ENCODE measurements at places on chromosomes 11 and 22.

GRCh38 chr11:69219991-69220390 is 64.3 kb downstream of the SMIM38 start:
- DNase-seq = no peak

DNA sequence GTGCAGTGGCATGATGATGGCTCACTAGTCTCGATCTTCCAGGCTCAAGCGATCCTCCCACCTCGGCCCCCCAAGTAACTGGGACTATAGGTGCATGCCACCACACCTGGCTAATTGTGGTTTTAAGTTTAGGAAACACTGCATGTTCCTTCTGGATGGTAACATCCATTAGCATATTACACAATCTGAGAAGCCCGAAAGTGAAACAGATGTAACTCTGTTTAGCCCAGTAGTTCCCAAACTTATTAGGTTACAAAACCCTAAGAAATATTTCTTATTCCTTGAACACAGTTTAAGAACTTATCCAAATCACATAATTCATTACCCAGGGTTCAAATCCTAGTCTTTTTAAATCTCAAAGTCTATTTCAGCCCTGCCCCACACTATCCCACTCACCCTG is 28.3 kb downstream of the POLDIP3 start:
- no peak for DNase-seq

GRCh38 chr22:28297504-28297903 is 378.4 kb upstream of the PITPNB start:
- no peak for DNase-seq

DNA sequence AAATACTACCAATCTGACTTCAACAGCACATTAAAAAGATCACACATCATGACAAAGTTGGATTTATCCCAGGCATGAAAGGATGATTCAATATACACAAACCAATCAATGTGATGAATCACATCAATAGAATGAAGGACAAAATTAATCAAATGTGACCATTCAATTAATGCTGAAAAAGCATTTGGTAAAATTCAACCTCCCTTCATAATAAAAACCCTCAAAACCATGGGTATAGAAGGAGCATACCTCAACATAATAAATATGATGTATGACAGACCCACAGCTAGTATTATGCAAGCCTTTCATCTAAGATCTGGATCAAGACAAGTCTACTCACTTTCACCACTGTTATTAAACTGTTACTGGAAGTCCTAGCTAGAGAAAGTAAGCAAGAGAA is 921.7 kb upstream of the RAG2 start:
- no peak for DNase-seq

GRCh38 chr11:88341522-88342251 is 4.2 kb upstream of the CTSC start:
- no peak for DNase-seq

DNA sequence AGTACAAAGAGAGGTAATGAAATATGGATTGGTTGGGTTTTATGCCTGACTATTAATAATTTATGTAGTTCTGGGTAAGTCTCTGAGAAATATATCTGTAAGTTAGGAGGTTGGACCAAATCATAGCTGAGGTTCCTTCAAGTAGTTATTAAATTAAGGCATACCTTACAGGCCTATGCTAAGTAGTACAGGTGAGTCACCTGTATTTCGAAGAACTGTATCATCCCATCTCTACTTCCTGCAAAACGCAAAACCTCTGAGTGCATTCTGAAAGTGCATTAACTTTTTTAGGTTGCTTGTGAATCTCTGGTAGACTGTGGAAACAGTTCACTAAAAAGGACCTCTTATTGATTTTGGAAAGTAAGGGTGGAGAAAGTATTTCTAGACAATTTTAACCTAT is 37.1 kb downstream of the APOL5 start:
- no peak for DNase-seq

GRCh38 chr11:13868710-13869397 is 93.7 kb upstream of the SPON1 start:
- no peak for DNase-seq

- peak; percentile 67 for DNase-seq
These were observed 264.0 kb downstream of the ETS1 start for GRCh38 chr11:128323381-128323780.

- no peak for DNase-seq
These were observed 592 bp downstream of the EEF1G start for GRCh38 chr11:62573006-62573591.

- DNase-seq = no peak
These were observed 761 bp downstream of the ZDHHC13 start for GRCh38 chr11:19117760-19118097.

DNA sequence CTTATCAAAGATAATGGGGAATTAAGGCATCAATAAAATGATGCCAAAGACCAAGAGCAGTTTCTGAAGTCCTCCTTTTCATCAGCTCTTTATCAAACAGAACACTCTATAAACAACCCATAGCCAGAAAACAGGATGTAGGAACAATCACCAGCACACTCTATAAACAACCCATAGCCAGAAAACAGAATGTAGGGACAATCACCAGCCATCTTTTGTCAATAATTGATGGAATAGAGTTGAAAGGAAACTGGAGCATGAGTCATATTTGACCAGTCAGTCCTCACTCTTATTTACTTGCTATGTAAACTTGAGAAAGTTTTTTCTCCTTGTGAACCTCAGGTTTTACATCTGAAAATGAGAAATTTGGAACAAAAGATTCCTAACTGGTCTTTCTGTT is 10.0 kb downstream of the MS4A2 start:
- no peak for DNase-seq

DNA sequence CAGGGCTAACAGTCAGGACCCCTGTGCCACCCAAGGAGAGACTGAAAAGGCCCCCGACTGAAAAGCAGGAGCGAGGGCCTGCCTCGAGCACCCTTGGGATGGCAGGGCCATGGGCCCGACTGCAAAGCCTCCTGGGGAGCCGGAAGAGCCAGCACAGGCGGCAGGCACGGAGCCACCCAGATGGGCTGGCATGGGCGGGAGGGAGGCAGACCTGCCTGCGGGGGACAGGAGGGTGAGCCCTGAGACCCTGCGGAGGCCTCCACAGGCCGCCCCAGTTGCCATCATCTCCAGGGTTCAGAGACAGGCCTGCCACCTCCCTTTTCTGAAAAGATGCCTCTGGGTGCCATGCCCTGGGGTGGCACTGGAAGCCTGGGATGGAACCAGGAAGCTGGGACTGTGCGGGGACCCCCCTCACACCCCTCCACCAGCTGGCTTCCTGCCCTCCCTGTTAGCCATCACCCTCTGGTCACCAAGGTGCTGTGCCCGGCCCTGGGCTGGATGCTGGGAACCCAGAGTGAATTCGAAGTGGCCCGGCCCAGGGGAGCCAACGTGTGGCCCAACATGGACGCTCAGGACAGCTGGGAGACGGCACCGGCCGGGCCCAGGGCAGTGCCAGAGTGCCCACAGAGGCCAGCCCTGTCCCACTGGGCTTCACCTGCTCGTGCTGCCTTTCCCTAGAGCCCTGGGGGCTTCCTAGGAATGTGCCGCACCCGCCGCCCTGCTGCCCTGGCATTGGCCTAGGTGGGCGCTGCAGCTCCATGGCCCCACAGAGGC is 13.8 kb downstream of the TSPAN32 start:
- peak; percentile 51 for DNase-seq

DNA sequence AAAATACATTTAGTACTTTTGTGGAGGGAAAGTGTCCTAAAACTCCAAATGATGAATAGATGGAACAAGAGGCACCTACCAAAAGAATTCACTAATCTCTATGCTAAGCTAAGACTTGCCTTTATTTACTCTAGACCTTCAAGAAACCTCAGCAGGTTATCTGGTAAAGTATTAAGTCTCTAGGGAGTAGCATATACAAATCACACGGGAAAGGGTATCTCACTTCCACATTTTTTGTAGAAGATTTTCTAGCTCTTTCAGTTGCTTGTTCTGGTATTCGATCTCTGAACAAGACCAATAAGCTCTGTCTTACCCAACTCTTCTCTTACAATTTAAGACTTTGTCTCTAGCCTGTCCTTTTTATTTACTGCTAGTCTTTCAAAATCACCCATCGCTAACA is 18.1 kb upstream of the CADM1 start:
- DNase-seq = no peak

- DNase-seq = no peak
These were observed 134.8 kb downstream of the EHF start for GRCh38 chr11:34755671-34756070.

DNA sequence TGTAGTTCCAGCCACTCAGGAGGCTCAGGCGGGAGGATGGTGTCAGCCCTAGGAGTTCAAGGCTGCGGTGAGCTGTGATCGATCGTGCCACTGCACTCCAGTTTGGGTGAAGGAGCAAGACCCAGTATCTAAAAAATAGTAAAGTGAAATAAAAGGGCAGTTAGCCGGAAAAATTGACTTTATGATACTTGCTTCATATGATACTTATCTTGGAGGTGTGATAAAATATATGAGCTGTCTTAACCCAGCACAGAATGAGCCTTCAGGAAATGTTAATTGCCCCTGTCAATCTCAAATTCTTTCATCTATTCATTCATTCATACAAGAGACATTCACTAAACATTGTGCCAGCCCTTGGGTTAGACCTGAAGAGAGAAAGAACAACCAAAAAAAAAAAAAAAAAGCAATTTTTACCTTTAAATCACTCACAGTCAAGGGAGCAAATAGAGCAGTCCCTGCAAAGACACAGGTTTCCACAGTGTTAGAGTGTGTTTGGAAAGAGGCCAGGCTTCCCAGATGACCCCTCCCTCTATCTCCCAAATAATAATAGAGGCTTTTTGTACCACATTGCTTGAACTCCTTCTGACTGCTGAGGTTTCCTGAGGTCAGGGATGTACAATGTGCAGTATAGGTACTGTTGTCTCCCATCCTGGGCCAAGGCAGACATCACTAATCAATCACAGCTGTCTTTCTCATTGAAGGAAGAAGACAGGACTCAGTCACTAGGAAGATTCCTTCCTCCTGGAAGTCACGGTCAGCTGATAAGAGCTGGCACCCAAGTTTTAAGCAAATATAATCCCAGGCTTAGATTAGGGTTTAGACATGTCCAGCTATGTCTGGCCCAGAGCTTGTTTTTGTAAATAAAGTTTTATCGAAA is 454.6 kb downstream of the MIAT start:
- no peak for DNase-seq

DNA sequence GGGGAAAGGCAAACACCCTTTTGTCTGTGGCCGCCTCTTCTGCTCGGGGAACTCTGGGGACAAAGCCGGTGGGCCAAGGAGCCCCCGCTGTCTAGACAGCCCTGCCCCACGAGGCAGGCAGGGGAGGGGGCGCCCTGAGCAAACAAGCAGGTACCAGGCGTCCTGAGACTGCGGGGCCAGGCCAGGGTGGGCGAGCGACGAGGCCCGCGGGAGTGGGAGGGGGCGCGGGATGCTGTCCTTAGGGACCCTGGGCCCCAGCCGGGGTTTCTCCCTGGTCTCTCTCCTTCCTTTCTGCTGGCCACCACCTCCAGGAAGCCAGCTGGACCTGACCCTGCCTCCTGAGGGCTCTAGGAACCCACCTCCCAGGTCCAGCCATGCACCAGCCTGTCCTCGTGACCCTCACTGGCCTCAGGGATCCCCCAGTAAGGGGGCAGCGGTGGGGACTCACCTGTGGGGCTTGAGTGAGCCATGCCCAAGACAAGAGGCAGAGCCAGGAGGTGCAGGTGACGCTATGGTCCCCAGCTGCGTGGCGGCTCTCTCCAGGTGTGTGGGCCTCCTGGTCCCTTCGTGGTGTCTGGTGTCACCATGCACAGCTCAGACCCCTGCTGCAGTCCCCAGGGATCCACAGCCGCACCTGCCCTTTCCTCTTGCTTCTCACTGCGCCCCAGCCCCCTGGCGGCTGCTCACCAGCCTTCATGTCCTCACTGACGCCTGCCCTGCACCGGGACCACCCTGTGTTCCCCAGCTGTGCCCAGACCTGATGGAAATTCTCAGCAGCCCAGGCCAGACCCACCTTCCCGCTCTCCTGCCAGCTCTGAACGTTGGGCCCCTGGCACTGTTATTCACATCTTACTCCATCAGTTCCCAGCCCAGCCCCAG is 26.5 kb upstream of the MUC5AC start:
- no peak for DNase-seq

DNA sequence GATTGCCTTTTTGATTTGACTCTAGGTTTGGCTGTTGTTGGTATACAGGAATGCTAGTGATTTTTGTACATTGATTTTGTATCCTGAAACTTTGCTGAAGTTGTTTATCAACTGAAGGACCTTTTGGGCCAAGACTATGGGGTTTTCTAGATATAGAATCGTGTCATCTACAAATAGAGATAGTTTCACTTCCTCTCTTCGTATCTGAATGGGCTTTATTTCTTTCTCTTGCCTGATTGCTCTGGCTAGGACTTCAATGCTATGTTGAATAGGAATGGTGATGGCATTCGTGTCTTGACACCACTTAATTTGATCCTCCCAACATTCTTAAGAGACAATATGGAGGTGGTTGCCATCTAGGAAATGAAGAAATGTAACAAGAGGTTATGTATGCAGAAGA is 388.1 kb upstream of the API5 start:
- no peak for DNase-seq

DNA sequence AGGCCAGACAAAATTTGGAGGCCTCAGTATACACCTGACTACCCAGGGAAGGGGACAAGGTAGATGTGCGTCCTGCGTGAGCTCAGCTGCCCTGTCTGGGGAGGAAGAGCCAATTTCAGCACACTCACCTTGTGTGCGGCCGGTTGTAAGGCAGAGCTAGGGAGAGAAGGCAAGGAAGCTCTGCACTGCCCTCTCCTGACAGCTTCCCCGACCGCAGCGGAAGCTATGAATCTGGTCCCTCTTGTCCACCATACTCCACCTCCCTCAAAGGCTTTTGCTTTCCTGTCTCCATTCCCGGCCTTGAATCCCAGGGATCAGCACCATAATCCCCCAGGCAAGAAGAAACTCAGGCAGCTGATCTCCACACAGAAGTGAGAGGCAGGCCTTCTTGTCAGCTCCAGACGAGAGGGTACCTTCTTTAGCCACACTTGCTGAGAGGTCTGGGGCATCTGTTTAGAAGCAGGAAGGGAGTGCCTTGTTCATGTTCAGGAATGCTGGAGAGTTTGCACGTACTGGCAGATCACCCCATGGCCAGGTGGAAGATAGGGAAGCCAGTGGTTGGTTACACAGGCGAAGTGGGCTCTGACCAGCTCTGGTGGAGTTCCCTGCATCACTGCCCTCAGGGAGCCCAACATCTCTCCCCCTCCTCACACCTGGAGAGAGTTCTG is 62.5 kb downstream of the FEZ1 start:
- no peak for DNase-seq

DNA sequence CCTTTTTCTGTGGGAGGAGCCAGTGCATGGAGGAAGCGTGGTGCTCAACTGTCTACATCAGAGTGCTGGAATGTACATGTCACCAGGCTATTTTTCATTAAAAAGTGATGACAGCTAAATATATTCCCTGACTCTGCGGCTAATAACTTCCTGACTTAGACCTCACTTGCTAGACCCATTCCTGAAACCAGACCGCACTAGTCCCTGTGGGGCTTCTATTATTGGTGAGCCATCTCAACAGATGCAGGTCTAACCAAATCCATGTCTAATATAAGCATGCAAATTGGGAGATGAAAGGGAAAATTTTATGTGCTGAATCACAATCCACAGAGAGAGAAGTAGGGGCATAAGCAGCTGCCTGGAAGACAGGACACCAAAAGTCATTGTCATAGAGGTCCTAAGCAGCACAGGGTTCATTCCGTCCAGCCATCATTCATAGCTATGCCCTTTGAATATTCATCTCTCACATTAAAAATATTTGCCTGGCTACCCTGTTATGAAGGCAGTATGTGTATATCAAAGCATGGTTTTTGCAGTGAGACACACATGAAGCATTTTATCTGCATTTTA is 110.9 kb upstream of the BLID start:
- no peak for DNase-seq

GRCh38 chr11:97460091-97460490 is 1070.3 kb downstream of the JRKL start:
- DNase-seq = no peak

Data from natural killer cell treated with Interleukin-12 subunit alpha and Interleukin-12 subunit beta and Interleukin-15 and Interleukin-18, amount 100 ng/mL, for 72 hours (primary cell).